ENCODE measurements at places on chromosomes 12 and 14.

- DNase-seq: no peak
Observed at GRCh38 chr12:46419675-46420074, 47.1 kb upstream of the SLC38A2 start.

GRCh38 chr12:12813120-12814101, at the start of gene DDX47:
Gene DDX47, plus strand, starts transcription at chr12:12813346. Its CDS starts 22 bp downstream, at chr12:12813368.
- DNase-seq: peak; percentile 97

- DNase-seq: no peak
Observed at GRCh38 chr14:96187216-96188031, 17.2 kb upstream of the BDKRB2 start.

DNA sequence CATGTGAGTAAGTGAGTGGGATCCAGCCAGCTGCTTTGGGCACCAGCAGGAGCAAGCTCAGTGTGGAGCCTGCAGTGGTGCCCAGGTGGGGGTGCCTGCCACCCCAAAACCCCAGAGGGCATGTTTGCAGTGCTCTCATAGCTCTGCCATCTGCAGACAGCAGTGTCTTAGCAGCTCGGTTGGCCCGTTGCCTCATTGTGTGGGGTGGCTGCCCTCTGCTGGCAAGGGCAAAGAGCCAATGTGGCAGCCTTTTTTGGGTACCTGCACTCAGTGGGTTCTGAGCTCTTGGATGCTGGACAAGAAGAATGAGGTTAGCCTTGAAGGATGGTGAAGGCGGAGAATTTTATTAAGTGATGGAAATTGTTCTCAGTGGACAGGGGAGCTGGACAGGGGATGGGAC, 52.3 kb downstream of the NEUROD4 start:
- DNase-seq: peak; percentile 51

DNA sequence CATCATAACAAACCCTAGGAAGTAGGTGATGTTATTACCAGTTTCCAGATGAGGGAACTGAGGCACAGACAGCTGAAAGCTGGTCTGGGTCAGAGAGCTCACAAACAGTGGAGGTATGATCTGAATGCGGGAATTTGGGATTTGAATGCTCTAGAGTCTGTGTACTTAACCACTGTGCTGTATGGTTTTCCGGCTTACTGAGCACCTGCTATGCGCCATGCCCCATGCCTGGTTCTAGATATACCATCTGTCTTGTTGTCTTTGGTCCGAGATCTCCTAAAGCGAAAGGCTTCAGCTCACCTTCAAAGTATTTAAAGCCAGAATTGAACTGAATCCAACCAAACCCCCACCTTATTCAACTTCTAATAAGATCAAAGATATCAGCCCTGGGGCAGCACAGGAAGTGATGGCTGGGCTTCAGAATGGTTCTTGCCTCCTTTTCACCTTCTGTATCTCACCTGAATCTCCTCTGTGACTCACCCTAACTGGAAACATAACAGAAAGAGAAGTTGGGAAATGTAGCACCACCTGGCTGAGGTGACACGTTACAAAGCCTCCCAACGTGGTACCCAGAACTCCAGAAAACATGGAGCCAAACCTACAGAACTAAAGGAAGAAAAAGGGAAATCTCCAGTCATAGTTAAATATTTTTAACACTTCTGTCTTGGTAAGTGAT, 54.3 kb downstream of the PRMT8 start:
- no peak for DNase-seq

DNA sequence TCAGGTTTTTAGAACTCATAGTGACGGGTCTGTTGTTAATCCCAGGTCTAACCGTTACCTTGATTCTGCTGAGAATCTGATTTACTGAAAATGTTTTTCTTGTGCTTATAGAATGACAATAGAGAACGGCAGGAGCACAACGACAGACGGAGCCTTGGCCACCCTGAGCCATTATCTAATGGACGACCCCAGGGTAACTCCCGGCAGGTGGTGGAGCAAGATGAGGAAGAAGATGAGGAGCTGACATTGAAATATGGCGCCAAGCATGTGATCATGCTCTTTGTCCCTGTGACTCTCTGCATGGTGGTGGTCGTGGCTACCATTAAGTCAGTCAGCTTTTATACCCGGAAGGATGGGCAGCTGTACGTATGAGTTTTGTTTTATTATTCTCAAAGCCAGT, 34.4 kb downstream of the PSEN1 start:
- DNase-seq: no peak

DNA sequence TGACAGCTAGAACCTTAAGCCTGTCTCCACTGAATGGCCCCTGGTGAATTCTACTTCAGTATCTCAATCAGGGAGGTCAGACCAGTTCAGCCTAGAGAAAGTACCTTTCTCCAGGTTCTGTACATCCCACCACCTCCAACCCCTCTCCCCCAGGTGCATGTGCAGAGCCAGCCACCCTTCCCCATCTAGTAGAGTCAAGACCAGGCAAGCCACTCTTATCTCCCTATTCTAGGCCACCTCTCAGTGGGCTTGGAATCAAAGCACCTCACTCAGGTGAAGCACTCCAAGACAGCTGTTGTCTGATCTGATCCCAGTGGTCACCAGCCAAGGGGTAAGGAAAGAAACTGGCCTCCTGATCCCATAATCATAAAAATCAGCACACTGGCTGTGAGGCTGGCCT, 340.9 kb downstream of the BCL11B start:
- no peak for DNase-seq

- DNase-seq: no peak
Observed at GRCh38 chr14:90866833-90867232, 50.6 kb upstream of the TTC7B start.

DNA sequence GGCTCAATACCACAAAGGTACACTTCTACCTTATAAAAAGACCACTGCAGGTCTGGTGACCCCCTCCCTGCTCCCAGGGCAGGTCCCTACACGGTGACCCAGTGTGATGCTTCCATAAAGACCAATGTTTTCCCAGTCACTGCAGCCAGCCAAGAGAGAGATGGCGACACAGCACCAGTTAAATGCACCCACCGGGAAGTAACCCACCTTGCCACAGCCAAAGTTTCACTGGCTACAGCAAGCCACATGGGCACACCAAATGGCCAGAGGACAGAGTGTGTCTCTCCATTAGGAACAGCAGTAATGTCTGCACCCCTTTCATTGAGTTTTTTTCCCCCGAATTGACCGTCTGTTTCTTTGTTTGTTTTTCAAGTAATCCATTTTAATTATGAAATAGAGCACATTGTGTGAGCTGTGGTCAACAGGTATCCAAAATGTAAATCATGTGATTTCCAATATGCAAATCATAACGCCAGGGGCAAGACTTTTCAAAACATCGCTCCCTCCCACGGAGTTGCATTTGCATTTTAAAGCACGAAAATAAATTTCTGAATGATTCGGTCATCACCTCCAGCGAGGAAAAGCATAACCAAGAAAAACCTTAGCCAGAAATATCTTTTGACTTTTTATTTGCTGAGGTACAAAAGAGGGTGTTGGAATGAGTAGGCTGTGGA, 48.9 kb upstream of the EML1 start:
- DNase-seq: no peak

DNA sequence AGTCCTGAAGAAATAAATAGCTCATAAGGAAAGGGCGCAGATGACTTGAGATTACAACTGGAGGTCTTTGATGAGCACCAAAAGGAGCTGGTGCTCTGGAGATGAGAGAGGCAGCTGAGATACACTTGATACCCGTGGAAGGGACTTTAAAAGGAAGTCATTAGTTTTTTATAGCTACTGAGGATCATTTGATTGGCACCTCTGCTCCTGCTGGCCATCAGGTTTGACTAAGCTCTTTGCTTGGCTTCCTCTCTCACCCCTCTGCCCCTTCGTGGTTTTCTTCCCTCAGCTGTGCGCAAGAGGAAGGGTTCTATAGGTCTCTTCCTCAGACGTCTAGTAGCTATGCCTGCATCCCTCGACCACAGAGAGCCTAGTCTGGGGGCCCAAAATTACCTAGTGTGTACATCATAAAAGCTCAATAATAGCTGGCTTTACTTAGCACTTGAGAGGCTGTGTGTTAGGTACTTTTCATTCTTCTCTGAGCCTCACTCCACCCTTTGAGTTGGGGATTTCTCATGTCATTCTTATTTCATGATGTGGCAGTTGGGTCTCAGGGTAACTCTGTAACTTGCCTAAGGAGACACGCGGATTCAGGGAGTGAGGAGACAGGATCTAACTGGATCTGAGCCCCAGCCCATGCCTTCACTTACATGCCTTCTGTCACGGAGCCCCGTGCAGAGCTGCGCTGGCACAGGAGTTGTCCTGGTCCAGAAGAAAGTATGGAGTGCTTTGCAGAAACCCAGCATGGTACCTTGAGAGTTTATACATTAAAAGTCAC, 68.4 kb upstream of the ASPG start:
- no peak for DNase-seq

DNA sequence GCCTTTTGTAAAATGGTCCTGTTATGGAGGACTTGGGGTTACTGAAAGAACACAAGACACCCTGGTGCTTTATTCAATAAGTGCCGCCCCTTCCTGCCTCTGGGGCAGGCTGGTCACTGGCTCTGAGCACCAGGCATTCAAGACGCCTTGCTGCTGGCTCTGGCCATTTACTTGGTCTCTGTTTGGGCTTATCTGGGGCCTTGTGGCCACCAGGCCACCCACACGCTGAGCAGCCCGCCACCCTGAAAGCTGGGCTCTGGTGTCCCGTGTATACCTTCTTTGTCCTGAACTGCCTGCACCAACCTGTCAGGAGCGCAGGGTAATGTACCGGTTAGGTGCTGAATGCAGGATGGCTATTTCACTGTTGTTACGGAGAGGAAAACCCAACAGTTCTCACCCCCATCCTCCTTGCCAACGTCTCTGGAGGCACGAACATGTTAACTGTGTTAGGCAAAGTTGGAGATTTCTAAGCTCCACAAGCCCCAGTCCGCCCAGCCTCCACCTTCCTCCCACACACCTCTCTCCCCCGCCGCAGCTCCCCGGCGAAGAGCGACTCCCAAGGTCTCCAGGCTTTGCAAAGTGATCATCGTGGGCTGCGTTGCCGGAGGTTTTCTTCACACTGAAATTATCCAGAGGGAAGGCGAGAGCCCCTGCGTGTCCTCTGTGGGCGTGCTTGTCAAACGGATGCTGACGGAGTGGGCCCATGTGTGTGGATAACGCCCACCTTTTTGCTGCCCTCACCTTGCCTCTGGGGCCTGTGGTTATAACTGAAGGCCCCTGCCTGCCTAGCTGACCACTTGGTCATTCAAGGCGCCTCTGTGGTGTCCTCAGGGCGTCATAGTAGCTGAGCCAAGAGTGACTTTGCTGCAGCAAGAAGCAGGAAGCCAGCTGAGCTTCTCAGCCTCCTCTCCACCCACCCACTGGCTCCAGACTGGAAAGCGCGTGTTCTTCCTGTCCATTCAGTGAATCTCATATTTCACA, 18.8 kb upstream of the BEGAIN start:
- DNase-seq: no peak

- DNase-seq: no peak
Observed at GRCh38 chr12:56591126-56591525, 39.0 kb downstream of the BAZ2A start.

DNA sequence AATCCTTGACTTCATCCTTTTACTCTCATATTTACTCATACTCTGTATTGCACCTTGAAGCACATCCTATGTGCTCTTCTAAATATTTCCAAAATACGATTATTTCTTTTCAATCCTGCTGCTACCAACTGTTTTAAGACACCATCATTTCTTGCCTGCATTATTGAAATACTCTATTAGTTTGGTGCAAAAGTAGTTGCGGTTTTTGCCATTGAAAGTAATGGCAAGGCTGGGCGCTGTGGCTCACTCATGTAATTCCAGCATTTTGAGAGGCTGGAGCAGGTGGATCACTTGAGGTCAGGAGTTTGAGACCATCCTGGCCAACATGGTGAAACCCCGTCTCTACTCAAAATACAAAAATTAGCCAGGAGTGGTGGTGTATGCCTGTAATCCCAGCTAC, 412.5 kb downstream of the KCNH5 start:
- DNase-seq: no peak

DNA sequence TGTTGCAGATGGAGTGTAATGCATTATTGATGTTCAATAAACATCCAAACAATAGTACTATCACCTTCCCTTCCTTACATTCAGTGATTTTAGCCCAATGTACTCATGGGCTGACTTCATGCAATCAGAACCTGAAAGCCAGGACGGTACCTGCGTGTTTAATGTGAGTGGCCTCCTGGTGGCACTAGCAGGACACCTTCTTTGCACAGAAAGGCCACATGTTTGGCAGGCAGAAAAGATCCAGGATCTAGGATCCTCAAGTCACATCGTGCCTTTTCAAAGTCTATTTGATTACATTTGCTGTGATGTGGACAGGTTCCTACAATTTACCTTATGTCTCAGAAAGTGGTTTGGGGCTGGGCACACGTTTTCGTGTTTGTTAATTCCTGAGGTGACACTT, 82.9 kb downstream of the NEDD1 start:
- DNase-seq: peak; percentile 67

DNA sequence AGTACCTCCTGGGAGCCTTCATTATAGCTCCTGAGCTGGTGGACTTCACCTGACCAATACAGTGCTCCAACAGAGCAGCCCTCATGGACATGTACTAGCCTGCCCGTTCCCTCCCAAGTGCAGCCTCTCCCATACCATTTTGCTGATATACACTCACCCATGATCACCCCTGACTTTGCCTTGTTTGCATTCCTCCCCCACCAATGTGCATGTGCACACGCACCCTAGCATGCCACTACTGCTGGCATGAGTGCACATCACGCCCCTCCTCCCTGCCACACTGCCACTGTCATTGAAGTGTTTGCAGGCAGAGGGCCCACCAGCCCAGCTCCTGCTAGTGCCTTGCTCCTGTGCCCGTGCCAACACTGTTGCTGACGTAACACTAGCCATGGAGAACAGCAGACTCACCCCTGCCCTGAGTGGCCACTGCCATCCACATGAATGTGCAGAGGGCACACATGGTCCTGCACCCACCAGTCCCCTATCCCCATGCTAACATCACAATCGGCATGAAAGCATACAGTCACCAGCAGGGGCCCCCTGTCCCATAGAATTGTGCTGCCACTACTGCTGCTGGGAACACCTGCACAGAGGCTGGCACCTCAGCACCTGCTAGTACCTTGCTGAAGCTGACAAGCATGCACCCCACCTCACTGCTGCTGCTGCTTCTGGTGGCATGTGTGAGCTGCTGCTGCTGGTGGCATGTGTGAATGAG, 110.3 kb downstream of the SINHCAF start:
- no peak for DNase-seq

Measured in erythroblast (primary cell).